ENCODE measurements at places on chromosomes 1 and 21.

GRCh38 chr1:159686599-159687299 lies 27.6 kb downstream of the CRP start:
- no peak for DNase-seq

DNA sequence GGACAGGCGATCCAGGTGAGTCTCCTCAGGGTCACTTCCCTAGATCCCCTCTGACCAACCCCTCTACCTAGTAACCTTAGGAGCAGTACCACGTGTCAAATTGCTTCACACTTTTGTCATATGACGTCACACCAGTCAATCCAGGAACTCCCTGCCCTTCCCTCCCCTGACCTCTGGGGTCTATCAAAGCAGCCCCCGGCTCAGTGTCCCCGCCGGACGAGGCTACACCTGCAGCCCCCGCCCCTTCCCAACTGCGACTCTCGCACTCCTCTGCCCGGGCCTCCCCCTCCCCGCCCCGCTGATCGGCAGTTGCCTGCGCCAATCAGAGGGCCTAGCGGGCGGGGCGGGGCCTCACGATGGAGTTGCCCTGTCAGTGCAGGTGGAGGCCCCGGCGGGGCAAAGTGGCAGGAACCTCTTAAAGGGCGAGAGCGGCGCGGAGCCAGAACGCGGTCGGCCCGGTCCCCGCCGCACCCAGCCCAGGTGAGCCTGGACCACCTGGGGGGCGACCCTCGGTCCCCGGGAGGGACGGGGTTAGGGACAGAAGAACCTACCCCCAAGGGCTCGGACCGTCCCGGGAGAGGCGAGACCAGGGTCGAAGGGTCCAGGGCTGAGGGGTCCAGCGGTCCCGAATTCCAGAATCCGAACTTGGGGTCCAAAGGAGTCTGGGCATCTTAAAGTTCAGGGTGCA lies 27.5 kb upstream of the EPB41 start:
- DNase-seq, result peak; percentile 84

GRCh38 chr1:237119091-237119490 lies 77.1 kb downstream of the RYR2 start:
- no peak for DNase-seq

DNA sequence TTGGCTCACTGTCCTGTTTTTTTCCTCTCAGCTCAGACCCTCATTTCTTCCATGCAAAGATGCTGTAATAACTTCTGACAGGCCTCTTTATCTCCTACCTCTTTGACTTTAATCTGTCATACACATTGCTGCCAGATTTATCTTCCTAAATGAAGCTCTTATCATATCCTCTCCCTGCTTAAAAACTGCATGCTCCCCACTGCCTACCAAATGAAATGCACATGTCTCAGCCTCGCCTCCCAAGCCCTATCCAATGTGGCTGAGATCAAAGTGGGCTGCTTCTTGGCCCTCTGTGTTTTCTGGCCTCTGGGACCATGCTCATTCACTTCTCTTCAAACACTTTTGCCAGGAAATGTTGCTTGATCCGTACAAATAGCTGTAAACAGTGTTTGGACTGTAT lies 38.3 kb downstream of the IRF2BP2 start:
- DNase-seq, result no peak

Measured in stimulated activated CD8-positive, alpha-beta memory T cell treated with anti-CD3 and anti-CD28 coated beads, Interleukin-2, amount 100 ng/mL, for 1 hour (primary cell).